ENCODE measurements at places on chromosomes 3 and 15.
A peak's percentile ranks its signal among the peaks of the same experiment; 100 is the strongest.

DNA sequence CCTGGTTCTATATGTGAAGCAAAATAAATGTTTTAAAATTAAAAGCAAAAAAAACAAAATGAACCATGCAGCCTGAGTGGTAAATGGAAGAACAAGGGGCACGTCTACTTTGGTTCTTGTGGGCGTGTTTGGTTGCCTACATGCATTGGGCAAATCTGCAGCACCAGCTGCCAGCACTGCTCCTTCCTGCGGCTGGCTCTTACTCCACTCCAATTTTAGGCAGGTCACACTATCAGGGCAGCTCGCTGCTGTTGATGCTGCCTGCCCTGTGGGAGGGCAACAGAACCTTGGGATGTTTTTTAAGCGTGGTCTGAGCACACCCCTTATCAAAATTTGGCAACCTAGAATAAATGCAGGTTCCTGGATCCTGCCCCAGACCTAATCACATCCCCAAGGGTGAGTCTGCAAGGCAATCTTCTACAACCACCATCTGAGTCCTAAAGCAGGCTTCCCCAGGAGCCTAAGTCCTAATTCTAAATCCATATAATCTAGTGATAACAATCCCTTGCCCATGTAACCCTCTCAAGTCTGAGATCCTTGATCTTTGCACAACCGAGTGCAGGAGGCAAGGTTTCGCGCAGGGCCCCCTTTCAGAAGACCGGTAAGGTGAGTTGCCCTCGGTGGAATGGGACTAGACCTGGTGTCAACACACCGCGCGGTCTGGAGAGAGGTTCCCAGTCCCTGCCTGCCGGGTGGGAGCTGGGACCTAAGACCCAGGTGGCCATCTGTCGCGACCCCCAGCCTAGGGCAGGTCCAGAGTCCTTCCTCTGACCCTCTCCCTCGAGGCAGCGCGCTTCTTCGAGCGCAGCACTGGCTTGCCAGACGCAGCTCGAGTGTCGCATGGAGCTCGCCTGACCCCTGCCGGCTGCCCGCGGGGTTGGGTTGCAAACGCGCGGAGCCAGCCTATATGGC is 15.9 kb downstream of the IVD start:
- peak; percentile 71 for DNase-seq

DNA sequence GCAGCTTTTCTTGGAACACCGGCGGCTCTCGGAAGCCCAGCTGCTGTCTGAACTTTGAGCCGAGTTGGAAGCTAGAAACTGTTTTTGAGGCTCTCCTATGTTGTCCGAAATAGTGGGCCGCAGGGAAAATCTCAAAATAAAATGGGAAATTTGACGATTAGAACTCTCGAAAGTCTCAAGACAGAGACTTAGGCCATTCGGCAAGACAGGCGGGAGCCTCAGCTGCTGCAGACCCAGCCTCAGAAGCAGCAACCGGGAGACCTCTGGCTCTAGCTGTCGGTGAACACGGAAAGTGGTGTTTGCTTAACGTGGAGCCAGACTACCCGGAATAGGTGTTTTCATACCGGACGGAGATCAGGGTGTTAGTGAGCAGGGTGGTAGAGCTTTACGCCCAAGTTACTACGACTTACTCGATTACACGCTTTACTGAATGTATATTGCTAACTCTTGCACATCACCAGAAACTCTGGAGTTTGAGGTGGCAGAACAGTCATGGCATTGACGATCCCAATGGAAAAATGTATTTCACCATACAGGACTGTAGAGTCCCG is 357 bp upstream of the MAN2C1 start:
- DNase-seq = no peak

DNA sequence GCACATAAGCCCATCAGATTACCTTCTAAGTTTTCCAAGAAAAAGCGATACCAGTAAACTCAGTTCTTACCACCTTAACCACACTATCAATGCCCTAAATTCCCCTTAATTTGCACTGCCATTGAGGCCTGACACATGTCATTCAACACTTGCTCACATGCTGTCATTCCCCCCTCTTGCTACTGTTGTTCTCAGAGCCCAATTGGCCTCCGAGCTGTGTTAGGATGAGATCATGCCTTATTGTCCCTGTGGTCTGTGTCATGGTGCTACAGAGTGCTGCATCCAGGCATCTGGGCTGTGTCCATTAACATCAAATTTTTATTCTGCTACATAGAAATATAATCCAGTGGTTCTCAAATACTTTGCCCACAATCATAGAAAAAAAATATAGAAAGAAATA is 213.6 kb downstream of the SSR3 start:
- DNase-seq = no peak

DNA sequence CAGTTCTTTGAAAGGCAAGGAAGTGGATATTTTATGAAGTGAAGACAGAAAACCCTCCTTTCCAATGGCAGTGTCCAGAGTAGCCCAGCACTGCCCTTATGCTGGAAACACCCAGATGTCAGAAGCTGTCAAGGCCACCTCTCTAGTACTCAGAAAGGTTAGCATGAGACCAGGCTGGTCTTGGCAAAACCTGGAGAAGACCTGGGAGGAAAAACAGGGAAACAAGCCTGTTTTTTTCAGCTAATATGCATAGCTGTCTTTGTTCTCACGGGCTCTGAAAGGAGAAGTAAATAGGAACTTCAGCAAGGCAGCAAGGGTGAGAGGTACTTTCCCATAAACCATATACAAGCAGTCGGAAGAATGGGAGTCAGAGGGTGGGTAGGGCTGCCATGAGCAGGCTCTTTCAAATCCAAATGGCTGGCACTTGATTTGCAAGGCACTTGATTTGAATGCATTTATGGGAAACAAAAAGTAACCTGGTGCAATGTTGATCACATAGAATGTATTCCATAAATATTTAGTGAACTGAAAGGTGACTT is 55.8 kb downstream of the HEG1 start:
- DNase-seq = no peak

- no peak for DNase-seq
These were observed 31.4 kb upstream of the POU1F1 start for GRCh38 chr3:87307805-87308204.

DNA sequence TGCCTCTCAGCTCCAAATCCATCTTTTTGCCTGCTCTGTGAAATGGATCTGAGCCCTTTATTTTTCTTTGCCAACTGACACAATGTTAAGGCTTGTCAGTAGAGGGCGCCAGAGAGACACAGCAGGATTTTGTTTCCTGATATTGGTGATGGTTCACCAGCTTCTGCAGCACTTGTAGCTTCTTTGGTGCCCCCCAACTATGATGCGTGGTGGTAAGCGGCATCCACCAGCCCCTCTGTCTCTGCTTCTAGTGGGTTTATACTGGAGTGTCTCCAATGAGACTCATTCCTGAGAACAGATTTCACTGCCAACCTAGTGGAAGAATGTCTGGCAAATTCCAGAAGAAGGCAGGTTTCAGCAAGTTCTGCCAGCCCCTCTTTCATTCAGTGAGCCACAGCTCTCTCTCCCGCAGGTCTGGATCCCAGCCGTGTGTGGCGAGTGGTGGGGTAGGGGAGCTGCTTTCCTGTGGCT is 471.9 kb upstream of the FRG2C start:
- DNase-seq = peak; percentile 25

DNA sequence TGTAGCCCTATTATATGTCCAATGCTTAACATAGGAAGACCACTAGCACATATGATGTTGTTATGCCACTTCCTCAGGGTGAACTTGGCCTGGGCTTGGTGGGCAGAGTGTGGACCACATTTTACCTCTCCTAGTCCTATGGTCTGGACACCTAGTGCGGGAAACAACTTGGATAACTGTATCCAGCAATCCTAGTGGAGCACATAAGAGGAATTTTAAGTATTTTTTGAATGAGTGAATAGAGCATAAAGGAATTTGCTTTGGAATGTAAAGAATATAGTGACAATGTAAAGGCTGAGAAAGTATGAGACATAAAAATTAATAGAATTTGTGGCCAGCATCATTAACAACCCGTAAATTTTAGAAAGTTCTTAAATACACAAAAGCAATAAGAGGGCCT is 528.9 kb downstream of the IGSF11 start:
- no peak for DNase-seq

- DNase-seq = no peak
These were observed 63.3 kb upstream of the LRRC3B start for GRCh38 chr3:26559227-26559626.

- DNase-seq = no peak
These were observed 84.1 kb downstream of the WNT5A start for GRCh38 chr3:55402886-55403609.

GRCh38 chr15:101135532-101136166 is 116.2 kb downstream of the CHSY1 start:
- no peak for DNase-seq

- no peak for DNase-seq
These were observed 25.8 kb downstream of the ALS2CL start for GRCh38 chr3:46667657-46668056.

- DNase-seq = no peak
These were observed 7.1 kb downstream of the LRRK1 start for GRCh38 chr15:100926258-100926657.
